ENCODE measurements at places on chromosomes 16 and 17. TPM values are rescaled to one million over a fixed set of nuclear protein-coding genes. Genes with fewer than 3 reads are reported as not detected.

VMO1 gene
- total RNA-seq: 2.3 TPM

CARD14 gene
- total RNA-seq: 4.8 TPM

GP2 gene
- not detected for total RNA-seq

PITPNM3 gene
- total RNA-seq: 5.3 TPM

PPP1R1B gene
- 10.2 TPM for total RNA-seq

ARL17B gene
- total RNA-seq: 52.7 TPM

CCL4 gene
- total RNA-seq: 2.3 TPM

NPIPA3 gene
- total RNA-seq: 1.0 TPM

MYH13 gene
- 5.9 TPM for total RNA-seq

SDK2 gene
- 16.2 TPM for total RNA-seq

SGCA gene
- total RNA-seq: 13.5 TPM

CLEC10A gene
- total RNA-seq: 3.3 TPM

FBXW10B gene
- total RNA-seq: 1.5 TPM

PTX4 gene
- total RNA-seq: 1.6 TPM

DNAI2 gene
- 0.44 TPM for total RNA-seq

ABAT gene
- total RNA-seq: 42.9 TPM

CDYL2 gene
- total RNA-seq: 8.1 TPM

SOST gene
- total RNA-seq: 0.22 TPM

DPEP2 gene
- 1.3 TPM for total RNA-seq

NTN1 gene
- 16.7 TPM for total RNA-seq

KRT13 gene
- 200 TPM for total RNA-seq

CRYBA1 gene
- total RNA-seq: 4,794 TPM

DLX3 gene
- 0.33 TPM for total RNA-seq

GAS2L2 gene
- total RNA-seq: 0.33 TPM

RTN4RL1 gene
- 18.1 TPM for total RNA-seq

KCNJ12 gene
- total RNA-seq: 9.8 TPM

SLC6A2 gene
- 9.0 TPM for total RNA-seq

SF3B3 gene
- 200 TPM for total RNA-seq

Data from camera-type eye (tissue), 1 donor.